Epithelial cell of alveolus of lung (primary cell): ENCODE measurements at places on chromosomes 2 and 18. TPM values are rescaled to one million over a fixed set of nuclear protein-coding genes. Genes with fewer than 3 reads are reported as not detected.

NAT8 gene
- not detected in 2 replicates for total RNA-seq

CFC1 gene
- not detected in 2 replicates for total RNA-seq

SF3B6 gene
- 169 TPM in 2 replicates for total RNA-seq

CD8A gene
- not detected in 2 replicates for total RNA-seq

GALR1 gene
- not detected in 2 replicates for total RNA-seq
